ENCODE measurements at places on chromosomes 6 and 20.

- no peak for DNase-seq
Measured at GRCh38 chr6:37474316-37474715, 25.4 kb downstream of the CCDC167 start.

DNA sequence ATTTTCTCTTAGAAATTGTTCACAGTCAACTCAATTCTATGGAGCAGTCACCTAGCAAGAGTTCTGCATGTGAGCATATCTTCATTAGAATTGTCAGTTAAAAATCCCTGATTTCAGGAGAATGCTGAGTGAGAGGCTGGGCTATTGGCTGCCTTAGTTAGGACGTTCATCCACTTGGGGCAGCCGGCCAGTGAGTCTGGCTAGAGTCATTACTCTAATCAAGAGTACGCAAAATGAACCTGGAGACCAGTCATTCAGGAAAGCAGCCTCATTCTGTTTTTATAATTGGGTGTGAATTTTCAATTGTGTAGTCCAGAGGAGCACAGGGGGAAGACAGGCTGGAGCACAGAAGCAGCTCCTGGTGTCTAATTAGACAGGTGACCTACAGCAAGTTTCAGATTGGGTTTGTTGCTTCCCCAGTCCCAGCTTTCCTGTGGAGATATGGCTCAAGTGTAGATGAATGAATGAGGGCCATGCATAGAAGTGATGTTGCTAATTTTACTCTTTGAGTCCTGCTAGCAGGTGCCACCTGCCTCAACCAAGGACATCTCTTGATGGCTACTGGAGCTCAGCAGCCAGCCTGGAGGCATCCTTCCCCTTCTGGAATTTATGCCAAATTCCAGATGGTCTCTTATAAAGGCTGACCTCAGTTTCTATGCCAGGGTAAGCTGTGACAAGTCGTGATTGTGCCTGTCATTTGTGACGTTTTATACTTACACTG, 265.7 kb downstream of the NKAIN2 start:
- no peak for DNase-seq

DNA sequence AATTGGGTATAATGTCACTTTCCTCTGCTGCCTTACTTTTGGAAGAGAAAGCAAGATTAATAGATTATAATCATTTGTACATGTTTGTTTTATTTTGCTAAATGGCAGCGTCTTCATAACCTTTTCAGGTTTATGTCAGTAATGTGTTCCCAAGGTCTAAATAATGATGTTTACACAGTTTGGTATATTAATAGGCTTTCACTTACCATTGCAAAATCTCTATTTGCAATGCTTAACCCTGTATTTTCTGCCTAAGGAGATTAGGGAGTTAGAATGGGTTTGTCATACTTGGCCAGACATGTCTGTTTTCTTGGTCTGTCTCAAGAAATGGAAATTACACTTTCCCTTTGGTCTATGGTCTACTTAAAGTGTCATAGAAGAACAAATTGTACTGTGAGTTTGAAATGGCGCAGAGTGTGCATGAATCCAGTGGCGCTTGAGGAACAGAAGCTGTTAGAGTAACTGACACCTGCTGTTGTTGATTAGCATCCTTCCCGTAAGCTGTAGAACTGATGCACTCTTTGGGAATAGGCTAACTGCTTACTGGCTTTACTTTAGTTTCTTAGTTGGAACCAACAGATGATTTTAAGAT, 261.1 kb downstream of the SAMD5 start:
- DNase-seq, result no peak

GRCh38 chr20:39961637-39962244, 727.3 kb downstream of the MAFB start:
- DNase-seq, result no peak

DNA sequence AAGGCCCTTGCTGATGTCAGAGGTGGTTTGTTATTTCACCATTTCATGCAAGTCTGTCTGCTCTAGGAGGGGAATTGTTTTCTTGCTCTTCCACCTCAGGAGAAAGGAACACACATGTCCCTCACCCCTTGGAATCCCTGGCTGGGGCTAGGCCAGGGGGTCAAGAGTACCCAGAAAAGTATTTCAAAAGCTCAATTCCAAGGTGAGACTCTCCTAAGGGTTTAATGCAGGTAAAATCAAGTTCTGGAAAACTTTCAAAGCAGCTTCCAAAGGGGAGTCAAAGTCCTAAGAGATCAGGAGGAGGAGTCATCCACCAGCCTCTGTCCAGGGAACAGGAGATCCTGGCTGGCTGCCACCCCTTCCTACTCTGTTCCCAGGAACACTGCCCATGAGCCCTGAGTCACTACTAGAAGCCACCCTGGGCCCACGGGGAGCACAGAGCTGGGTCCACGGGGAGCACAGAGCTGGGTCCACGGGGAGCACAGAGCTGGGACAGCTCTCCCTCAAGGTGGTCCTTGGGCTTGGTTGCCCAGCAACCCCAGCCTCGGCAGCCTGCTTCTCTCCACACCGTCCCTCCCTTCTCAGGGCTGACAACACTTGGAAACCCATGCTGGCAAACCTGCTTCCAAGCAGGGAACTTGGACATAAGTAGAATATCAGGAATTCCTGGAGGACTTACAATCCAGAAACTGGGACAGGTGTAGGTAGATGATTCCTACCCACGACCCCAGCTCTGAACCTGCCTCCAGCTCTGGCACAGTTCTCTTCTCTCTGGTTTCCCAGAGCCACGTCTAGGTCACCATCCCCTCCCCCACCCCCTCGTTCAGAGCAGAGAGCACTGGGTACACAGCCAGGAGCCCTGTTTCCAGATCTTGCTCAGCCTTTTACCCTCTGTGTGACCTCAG, 35.3 kb upstream of the CDKN1A start:
- DNase-seq, result peak; percentile 71

GRCh38 chr20:63361519-63362435, 628 bp upstream of the CHRNA4 start:
- DNase-seq, result no peak
